ENCODE measurements at places on chromosomes 11 and 22.

GRCh38 chr11:47161134-47161854, 15.4 kb downstream of the ARFGAP2 start:
- DNase-seq: peak; percentile 15

DNA sequence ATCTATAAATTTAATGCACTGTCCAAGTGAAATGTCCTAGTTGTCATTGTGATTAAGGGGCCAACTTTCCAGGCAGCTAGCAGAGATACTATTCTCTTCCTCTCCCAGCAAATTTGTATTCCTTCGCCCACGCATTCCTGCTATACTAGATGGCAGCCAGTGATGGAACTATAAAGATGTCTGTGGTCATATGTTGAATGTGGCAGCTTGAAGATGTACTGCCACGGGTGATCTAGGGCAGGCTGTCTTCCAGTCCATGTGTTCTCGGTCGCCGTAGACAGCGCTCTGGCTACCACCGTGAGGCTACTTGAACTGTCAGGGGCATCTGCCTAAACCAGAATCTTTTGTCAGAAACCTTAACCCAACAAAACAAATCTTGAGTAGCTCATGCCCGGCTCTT, 8.3 kb upstream of the SIDT2 start:
- DNase-seq: no peak

DNA sequence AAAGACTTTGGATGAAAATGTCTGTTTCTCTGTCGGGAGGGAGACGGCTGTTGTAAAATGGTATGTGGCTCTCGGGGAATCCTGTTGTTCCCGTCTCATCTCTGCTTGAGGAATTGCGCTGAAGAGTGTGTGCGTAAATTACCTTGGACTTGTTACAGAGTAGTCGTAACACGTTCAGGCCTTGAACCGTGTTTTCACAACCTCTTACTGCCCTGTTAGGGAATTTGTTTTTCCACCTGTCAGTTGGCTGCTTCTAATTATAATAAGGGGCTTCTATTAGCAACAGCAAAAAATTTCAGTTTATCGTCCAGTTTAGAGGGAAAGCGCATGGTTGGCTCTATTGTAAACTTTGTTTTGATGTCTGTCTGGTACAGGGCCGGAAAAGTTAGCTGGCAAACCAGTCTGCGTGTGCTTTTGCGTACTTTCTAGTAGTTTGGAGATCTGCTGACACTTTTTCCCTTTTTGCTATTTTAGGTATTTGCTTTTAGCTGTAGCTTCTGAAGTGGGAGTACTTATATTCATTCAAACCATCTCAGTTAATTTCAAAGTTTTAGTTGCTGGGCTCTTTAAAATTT, 1.5 kb downstream of the HIPK3 start:
- no peak for DNase-seq

DNA sequence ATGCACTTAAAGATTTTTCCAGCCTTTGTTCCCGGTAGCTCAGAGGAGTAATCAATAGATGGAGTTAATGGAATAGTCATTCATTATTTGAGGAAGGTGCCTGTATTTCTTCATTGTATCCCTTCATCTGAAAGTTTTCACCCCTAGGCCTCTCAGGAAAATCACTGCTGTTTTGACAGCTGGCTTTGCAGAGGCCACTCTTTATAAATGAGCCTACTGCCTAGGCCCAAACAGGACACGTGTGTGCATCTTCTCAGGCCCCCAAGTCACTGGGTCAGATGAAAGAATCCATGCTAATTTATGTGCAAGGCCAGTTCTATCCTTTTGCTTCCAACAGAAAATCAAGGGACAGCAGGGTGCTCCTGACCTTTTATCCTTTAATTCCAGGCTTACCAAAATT, 76.8 kb downstream of the MPPED2 start:
- no peak for DNase-seq

DNA sequence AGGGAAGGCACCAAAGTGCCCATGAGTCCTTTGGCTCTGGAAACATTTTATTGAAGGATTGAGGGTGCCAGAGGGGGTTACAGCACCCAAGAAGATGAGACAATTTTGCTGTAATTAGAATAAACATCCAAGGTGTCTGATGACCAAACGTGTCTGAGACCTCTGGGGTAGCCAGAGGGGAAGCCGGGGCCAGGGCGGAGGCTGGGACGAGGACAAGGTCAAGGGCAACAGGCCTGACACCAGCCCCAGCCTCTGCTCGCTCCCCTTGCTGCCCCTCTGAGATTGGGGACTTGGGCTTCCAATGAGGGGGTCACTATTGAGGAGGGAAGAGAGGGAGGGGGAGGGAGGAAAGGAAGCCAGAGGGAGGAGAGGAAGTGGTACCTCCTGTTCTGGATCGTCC, 25.6 kb downstream of the TMPRSS6 start:
- DNase-seq: no peak

- no peak for DNase-seq
These were observed at the start of gene GPR152 for GRCh38 chr11:67452141-67452952. Gene GPR152, minus strand, starts transcription at chr11:67452729. Its CDS starts 5 bp downstream, at chr11:67452724.

- DNase-seq: no peak
These were observed 61.3 kb upstream of the PRR5 start for GRCh38 chr22:44640618-44641155.

DNA sequence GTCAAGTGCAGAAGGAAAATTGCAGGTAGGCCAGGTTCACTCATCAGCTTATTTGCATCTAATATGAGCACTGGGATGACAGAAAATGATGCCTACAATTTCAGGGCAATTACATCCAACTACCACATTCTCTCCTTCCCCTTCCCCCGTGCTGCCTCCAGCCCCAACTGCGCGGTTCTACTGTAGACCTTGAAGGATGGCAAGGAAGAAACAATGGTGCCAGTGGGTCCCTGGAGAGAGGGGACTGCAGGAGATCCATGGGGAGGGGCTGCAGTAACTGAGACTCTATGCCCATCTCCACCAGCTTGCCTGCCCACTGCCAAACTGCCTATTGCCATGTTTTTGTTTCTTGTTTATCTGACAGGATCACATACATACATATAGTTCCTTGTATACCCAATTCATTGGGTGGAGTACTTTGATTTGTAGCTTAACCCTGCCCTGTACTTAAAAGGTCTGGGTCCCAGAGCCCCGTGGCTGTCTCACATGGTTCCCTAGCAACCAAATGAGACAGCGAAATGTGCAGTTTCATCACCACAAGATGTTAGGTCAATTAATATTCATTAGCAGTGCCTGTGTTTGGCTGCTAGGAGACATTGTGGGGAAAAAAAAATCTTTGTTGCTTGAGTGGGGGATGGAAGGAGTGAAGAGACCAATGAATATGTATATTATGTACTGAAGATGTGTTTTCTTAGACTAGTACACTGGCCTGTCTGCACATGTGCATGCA, 253.5 kb upstream of the PLET1 start:
- DNase-seq: no peak

GRCh38 chr22:27662359-27663301, 138.9 kb downstream of the MN1 start:
- no peak for DNase-seq

- no peak for DNase-seq
These were observed 14.4 kb upstream of the OR52K1 start for GRCh38 chr11:4467811-4468606.

GRCh38 chr11:80778941-80779340, 1338.1 kb upstream of the TENM4 start:
- no peak for DNase-seq

GRCh38 chr22:30013201-30013600, 67.1 kb upstream of the HORMAD2 start:
- no peak for DNase-seq

- no peak for DNase-seq
These were observed 218.2 kb upstream of the CARD18 start for GRCh38 chr11:105357764-105358163.

- DNase-seq: no peak
These were observed 7.5 kb downstream of the KREMEN1 start for GRCh38 chr22:29080106-29080975.

DNA sequence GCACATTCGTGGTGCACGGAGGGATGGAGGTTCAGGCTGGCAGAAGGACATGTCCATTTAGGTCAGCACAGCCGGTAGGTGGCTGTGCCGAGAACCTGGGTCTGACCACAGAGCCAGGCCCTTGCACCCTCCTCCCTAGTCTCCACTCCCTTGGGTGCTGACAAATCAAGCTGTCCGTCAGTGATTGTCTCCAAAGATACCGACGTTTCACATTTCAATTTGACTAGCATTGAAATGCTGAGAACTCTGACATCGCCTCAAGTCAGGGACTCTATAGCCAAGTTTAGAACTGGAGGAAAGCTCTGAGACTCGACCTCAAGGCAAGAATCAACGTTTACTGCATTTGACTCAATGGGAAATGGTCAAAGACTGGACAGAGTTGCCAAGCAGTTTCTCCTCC, 1321.1 kb downstream of the TBC1D22A start:
- DNase-seq: no peak

DNA sequence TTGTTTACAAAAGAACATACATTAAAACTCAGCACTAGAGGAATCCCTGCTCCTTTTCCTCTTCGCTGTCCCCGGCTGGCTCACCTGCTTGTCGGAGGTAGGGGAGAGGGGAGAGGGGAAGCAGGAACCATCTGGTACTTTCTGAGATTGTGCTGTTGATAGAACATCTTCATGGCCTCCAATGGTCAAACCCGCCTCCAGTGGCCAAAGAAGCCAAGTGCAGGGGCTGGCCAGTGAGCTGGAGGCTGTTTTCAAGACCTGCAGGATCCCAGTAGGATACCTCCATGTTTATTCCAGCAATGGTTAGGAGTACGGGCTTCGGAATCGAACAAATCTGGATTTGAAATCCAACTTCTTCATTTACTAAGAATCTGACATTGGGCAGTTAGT, 92.6 kb downstream of the PKNOX2 start:
- no peak for DNase-seq
